ENCODE measurements at places on chromosomes 12 and 14.

DNA sequence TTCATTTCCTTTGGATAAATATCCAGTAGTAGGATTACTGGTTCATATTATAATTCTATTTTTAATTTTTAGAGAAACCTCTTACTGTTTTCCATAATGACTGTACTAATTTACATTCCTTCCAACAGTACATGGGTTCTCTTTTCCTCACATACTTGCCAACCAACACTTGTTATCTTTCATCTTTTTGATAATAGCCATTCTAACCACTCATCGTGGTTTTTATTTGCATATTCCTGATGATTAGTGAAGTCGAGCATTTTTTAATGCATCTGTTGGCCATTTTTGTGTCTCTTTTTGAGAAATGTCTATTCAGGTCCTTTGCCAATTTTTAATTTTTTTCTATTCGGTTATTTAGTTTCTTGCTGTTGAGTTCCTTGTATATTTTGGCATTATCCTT is 457.7 kb upstream of the PDE3A start:
- no peak for DNase-seq

DNA sequence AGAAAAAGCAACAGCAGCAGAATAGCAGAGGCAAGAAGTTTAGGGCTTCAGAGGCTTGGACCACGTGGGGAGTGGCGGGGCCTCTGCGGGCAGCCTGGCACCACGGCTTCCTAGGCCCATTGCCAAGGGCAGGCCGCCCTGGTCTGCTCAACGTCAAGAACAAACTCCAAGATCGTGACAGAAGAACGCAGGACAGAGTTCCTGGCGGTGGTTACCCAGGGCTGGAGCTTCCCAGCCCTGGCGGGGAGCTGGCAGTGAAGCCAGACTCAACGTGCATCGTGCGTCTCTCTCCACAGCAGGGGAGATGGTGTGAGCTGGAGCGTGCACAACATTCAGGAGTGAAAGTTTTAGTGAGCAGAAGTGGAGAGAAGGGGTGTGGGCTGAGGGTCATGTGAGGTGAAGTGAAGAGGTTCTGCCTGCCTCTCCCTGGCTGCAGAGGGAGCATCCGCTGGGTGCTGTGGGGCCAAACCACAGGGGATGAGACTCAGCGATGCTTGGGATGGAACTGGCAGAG is 13.9 kb upstream of the CACNA2D4 start:
- DNase-seq = peak; percentile 60

DNA sequence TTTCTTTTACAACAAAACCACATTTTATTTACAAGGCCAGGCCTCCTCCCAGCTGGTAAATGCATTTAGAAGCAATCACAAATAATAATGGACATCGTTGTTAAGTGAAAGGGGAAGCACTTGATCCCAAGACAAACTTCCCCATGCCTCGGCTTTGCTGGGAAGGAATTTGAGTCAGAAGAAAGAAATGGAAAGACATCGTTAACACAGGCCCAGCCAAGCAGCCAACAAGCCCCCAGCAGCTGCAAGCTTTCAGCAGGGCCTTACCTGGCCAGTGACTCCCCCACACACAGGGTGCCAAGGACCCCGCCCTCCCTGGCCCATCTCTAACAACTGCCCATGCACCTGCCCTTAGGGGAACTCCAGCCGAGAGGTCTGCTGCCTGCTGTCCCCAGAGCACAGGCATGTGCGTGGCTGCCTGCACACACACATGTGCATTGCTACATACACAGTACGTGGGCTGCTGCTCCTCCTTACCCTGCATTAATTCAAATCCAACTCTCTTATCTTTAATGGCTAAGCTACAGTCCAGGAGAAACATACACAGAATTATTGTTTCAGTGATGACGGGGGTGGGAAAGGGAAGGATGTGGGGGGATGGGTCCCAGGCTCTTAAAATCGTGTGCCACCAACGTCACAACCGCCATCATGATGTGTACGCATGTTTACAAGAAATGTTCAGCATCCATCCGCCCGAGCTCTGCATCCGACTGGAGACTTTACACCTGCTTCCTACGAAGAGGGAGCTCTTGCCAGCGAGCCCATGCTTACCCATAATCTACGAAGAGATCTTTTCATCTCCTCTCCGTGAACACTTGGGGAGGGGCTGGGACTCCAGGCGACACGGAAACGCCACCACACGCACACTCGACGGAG is 9.8 kb downstream of the BCL11B start:
- no peak for DNase-seq

GRCh38 chr12:52238207-52238840 is 5.3 kb downstream of the KRT7 start:
- peak; percentile 32 for DNase-seq

DNA sequence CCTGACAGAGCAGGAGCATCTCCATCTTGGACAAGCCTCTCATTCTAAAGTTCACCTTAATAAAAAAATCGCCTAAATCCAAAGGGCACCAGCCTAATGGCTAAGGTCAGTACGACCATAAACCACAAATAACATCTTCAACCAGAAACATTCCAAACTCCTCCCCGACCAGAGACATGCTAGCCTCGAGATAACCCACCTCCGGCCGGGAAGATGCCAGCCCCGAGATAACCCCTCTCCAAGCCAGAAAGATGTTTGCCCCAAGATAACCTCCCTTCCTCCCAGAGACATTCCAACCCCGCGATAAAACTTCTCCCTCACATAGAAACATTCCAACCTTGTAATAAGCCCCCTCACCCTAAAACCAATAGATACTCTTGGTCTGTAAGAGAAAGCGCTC is 86.8 kb upstream of the PKP2 start:
- no peak for DNase-seq

DNA sequence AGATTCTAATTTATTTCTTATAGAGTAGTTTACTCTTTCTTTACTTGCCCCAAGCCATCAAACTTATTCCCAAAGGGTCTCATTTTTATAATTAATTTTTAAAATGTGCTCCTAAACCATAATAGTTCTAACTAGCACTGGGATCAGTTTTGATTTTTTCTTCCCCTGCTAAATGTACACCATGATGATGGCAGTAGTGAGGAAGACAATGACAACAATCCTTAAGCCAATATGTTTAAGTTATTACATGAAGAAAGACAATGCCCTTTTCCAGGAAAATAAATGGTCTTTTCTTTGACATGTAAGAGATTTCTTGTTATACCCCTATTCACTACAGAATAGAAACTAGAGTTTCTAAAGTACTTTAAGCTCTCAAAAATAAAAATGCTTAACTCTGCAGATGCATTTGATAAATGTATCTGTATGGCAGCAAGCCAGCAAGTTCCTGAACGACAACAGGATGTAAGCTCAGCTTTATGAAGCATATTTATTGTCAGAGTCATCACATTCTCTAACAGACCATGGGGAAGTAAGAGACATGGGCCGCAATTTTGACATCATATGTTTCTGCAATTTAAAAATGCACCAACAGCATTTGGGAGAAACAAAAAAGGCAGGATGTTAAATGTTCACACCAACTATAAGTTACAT is 36.0 kb upstream of the SNX6 start:
- DNase-seq = peak; percentile 78

- DNase-seq = peak; percentile 45
Observed at GRCh38 chr14:98692832-98693231, 579.2 kb downstream of the BCL11B start.

DNA sequence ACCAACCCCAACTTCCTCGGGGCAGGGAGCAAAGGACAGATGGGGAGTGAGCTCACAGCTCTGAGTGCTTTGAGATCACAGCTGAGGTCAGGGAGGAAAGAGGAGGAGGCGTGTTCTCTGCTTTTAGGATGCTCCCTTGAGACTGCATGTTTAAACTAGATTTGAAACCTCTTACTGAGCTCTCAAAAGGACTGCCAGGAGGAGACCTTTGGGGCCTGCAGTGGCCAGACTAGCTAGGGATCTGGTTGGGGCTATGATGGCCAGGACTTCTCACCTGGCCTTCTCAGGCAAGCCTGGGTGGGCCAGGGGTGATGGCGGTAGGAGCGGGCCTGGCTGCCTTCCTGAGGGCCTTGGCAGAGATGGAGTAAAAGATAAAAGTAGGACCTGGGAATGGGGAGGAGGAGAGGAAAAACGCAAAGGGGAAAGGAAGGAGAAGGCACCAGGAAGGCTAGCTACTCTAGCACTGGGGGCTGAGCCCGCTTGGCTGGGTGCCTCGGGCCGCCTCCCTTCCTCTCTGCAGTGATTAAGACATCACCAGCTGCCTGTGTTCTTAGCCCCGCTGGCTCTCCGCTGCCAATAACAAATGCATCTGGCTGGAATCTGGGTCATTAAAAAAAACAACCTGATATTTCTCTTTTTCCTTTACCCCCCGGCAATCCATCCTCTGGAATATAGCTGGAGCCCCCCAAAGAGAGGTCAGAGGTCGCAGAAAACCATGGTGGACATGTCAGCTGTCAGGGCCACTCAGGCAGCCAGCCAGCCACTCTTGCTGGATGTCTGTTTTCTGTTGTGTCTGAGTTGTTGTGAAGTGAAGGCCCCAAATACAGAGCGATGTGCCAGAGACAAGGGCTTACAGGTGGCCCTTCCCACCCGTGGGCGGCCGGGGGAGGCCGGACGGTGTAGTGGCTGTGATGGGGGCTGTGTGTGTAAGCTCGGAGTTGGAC is 141.3 kb downstream of the TSPAN9 start:
- DNase-seq = peak; percentile 50

- no peak for DNase-seq
Observed at GRCh38 chr12:122846622-122847515, 11.6 kb downstream of the HIP1R start.

DNA sequence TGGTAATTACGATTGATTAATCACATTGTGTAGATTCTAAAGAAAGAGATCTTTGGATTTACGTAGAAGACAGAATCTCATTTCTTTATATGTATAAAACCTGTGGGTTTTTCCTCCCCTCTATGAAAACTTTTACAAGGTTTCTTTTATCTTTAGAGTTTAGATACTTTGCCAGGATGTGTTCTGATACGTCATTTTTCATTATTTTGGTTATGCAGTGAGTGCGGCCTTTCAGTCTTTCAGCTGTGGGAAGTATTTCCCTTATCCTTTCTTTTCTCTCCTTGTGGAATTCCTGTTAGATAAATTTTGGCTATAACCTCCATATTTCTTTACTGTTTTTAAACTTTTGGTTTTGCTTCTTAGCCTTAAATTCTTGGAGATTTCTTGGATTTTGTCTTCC is 92.7 kb downstream of the TTLL5 start:
- no peak for DNase-seq

DNA sequence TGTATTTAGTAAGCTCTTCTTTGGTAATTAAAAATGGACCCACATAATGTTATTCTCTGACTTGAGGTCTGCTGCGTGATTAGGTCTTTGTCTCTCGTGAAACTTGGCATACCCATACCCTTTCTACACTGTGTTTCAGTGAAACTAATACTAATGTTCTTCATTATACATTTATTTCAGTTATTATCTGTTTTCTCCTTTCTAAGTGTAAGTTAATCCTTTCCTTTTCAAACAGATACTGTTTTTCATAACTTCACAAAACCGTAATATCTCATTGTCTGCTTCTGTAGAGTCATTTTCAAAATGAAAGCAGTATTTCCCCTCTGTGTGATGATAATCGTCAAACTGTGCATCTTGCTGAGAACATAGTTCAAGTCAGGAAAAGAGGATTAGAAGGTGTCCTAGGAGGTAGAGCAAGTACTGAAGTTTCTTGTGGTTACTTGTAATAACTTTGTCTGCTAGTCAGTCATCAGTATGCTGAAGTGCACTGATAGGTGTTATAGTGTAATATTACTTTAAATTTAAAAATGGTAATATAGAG is 15.9 kb downstream of the PYROXD1 start:
- no peak for DNase-seq

DNA sequence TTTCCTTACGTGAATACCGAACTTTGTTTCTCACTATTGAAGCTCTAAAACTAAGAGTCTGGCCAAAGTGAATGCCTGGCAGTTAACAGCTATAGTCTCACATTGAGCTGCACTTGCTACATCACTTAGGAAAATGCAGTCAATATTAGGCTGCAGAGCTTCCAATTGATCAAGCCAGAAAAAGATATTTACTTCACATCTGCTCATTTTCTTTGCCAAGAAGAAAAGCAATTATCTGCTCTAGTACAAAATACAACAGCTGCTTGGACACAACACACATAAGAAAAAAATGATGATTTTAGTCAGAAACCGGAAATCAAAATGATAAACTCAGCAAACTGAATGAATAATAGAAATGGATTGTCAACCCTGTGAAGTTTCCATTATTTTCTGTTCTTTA is 45.4 kb downstream of the TMTC1 start:
- no peak for DNase-seq
